AG10803 (cell line): ENCODE measurements at places on chromosomes 12 and 14.

- no peak for DNase-seq
Measured at GRCh38 chr14:63405715-63406114, 87.0 kb upstream of the GPHB5 start.

GRCh38 chr14:49553106-49553505 lies 33.1 kb downstream of the RPS29 start:
- no peak for DNase-seq

- no peak for DNase-seq
Measured at GRCh38 chr14:101118746-101119591, 215.4 kb upstream of the RTL1 start.

- DNase-seq: no peak
Measured at GRCh38 chr14:65373016-65373670, 39.4 kb upstream of the FUT8 start.

- DNase-seq: peak; percentile 76
Measured at GRCh38 chr14:30064454-30064853, 136.8 kb upstream of the PRKD1 start.

GRCh38 chr12:127041985-127042625 lies 1224.9 kb upstream of the TMEM132C start:
- no peak for DNase-seq

- DNase-seq: no peak
Measured at GRCh38 chr14:91545946-91546716, 36.0 kb upstream of the PPP4R3A start.

DNA sequence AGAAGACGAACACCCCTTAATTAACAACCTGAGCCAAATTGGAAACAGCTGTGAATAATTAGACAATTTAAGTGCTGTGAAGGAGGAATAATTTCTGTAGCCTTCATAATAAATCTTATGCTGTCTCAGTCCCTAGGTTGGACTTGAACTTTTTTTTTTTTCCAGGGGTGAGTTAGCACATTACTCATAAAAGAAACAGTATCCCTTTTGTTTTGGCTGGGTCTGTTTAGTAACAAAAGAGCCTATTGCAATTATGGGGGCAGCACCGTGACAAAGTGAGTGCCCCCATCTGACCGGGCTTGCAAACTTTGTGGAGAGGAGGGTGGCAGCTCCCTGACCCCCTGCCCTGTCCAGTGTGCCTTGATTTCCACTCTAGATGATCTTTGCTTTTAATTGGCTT lies 167.4 kb downstream of the DICER1 start:
- no peak for DNase-seq

DNA sequence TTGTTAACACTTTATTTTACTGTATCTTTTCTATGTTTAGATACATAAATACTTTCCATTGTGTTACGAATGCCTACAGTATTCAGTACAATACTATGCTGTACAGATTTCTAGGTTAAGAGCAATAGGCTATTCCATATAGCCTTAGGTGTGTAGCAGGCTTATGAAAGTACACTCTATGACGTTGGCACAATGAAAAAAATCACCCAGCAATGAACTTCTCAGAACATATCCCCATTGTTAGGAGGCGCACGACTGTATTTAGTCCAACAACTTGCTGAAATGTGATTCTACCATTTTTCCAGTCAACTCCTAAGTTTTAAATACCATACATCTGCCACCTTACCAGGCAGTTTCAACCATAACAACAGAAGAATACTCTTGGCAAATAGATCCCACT lies 1.8 kb downstream of the PARP11 start:
- no peak for DNase-seq

DNA sequence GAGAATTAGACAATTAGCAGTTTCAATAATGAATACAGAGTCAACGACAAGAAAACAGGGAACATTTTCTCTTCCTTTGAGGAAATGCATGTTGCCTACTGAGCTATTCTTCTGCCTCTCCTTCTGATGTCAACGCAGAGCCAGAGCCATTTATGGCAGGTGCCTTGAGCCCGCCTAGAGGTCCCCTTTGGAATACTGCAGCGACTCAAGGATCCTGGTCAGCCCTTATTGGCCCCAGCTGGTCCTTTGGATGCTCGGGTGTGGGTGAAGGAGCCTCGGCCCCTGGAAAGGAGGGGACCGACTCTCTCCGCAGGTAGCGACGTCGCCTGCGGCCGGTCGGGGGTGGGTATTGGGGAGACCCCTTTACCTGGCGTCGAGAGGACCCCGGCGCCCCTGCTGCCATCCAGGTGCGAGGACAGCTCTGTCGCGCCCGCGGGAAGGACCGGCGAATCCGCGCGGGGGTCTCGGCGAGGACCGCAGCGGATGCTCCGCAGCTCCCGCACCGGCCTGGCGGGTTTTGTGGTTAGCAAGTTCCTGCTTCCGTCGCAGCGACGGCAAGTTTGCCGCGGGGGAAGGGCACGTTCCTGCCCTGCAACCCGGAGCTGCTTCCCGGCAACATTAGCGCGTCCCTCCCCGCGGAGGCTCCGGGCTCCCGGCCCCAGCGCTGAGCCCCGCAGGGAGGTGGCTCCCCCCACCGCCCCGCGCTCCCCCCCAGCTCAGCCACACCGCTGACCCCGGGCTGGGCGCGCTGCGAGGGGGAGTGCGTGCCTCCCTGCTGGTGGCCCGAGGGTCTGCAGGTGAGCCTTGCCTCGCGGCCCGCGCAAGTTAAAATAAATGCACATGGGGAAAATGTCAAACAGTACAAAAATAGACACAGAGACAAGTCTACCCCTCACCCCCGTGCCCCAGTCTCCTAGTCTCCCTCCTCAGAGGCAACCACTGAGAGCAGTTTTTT lies at the start of gene MANSC1:
Gene MANSC1, minus strand, starts transcription at position 532 of the 955 bp plus-strand sequence. CDS start 6,928 bp downstream, outside the sequence.
- DNase-seq: peak; percentile 29

DNA sequence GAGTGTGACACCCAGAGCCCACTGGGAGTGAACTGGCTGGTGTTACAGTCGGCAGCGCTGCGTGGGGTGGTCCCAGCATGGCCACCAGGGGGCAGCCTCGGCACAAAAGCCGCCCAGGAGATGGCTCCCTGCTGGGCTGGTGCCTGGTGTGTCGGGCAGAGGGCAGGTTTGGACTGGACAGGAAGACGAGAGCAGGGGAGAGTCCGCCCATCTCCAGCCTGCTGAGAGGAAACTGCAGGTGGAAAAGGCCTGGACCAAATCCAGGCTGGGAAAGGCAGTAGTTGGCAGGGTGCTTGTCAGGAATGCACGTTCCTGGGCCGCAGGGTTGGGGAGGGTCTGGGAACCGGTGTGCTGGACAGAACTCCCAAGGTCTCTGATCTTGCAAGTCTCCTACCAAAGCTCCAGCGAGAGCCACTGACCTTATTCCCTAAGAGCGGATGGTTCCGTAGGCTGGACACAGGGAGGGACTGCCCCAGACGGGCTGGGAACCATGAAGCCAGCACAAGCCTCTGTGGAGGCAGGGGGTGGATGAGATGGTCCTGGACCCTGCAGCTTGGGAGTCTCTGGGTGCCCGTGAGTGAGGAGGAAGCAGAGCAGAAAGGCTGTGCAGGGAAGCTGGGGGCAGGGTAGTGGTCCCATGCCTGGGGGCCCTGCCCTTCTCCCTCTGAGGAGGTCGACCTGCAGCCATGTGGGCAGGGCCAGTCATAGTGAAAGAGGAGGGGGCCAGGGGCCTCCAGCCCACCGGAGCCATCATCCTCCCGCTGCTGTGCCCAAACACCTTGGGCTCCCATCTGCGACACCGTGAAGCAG lies 1.8 kb downstream of the AHNAK2 start:
- DNase-seq: peak; percentile 73

GRCh38 chr12:80512781-80513180 lies 68.7 kb downstream of the PTPRQ start:
- no peak for DNase-seq

GRCh38 chr12:101327051-101327450 lies 47.1 kb downstream of the UTP20 start:
- no peak for DNase-seq

DNA sequence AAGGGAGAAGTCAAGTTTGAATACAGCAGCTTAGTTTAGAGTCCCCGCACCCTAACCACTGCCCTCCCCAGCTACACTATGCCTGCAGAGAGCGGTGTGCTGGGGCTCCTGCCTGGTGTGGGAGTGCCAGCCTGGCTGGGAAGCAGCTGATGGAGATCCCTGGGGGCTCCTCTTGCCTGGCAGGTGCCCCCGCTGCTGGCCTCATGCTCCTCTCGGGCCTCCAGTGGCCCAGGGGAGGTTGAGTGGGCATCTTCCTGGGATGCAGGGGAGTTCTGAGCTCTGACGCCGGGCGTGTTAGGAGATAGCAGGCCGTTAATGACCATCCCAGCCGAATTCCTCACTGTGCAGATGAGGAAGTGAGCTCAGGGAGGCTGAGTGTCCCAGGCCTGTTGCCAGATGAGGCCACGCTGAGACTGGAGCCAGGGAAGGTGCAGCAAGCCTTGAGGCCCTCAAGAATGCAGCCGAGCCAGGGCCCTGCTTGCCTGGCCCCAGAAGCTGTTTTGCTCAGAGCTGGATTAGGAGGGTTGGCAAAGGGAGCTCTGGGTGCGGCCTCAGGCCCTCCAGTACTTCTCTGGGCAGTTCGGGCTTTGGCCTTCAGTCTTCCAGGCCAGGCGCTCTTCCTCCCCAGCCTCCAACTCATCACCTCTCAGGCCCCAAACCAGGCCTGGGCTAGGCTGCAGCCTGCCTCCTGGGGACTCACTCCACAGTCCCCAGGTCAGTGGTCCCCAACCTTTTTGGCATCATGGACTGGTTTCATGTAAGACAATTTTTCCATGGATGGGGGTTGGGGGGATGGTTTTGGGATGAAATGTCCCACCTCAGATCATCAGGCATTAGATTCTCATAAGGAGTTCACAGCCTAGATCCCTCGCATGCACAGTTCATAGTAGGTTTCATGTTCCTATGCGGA lies 6.6 kb upstream of the CYP46A1 start:
- DNase-seq: peak; percentile 13

- peak; percentile 77 for DNase-seq
Measured at GRCh38 chr14:22819151-22819988, 4.1 kb upstream of the SLC7A7 start.

- no peak for DNase-seq
Measured at GRCh38 chr12:6775185-6776174, 3.2 kb downstream of the LAG3 start.

DNA sequence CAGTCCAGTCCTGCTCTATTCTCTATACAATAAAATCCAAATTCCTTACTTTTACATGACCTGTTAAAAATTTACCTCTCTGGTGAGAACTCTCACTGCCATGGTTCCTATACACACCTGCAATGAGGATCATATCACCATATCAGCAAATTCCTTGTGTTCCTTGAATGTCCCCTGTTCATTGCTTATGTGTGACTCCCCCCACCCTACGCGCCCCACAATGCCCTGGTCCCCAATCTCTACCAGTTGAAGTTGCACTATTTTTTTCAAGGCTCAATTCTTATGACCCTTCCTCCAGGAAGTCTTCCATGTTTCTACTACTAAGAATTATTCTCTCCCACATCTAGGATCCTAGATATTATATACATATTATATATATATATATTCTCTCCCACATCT lies 82.2 kb upstream of the NEDD1 start:
- DNase-seq: no peak

- no peak for DNase-seq
Measured at GRCh38 chr14:68854421-68854820, 61.6 kb upstream of the ZFP36L1 start.

- no peak for DNase-seq
Measured at GRCh38 chr12:55696141-55696540, 11.6 kb downstream of the ITGA7 start.

- peak; percentile 34 for DNase-seq
Measured at GRCh38 chr12:70190262-70191010, 52.8 kb upstream of the CNOT2 start.

- DNase-seq: no peak
Measured at GRCh38 chr14:28142400-28143015, 624.1 kb upstream of the FOXG1 start.

- DNase-seq: no peak
Measured at GRCh38 chr14:20384321-20384720, 29.0 kb downstream of the TEP1 start.

DNA sequence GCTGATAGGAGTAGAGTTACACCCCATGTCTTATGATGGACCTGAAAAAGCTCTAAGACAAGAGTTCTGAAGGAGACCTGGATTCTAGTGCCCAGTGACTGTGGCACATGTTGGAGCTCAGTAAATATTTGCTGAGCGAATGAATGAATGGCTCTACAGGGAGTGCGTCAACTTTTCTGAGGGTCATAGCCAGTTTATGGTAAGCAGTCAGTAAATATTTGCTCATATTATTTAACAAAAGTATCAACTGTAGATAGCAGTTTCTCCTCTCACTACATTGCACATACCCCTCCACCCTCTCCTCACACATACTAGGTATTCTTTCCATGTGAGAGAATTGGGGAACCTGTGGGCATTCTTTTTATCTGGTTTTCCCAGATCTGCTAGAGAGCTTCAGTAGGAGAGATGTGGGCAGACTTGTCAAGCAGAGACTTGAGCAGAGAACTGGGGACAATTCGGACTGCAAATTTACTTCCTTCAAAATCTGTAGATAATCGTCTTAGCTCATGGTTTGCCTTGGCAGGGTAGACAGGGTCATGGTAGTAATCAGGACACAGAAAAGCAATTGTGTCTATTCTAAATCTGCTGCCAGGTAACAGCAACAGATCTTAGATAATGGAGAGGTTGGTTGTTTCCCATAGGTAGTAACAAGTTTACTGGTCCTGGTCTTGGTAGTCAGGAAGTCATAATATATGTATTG lies 5.7 kb downstream of the SLC4A8 start:
- no peak for DNase-seq

- DNase-seq: peak; percentile 87
Measured at GRCh38 chr14:75989134-75989533, 3.6 kb downstream of the IFT43 start.

- DNase-seq: peak; percentile 57
Measured at GRCh38 chr12:113424915-113425823, 3.0 kb downstream of the SDSL start.

DNA sequence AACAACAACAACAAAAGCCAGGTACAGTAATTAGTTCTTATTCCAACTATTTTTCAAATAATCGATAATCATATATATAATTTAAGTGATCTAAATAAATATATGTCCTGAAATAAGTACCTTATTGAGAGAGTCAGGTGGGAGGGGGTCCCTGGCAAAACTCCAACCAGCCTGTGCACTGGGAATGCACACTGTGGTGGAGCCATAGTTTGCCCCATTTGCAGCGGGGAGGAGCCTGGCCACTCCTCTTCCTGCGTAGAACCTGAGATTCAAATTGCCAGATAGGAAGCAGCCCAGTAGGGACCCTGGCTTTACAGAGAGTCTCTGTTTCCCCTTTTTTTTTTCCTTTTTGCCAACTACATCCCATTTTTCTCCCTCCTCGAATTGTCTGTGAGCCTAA lies 26.4 kb downstream of the CPNE8 start:
- DNase-seq: no peak

DNA sequence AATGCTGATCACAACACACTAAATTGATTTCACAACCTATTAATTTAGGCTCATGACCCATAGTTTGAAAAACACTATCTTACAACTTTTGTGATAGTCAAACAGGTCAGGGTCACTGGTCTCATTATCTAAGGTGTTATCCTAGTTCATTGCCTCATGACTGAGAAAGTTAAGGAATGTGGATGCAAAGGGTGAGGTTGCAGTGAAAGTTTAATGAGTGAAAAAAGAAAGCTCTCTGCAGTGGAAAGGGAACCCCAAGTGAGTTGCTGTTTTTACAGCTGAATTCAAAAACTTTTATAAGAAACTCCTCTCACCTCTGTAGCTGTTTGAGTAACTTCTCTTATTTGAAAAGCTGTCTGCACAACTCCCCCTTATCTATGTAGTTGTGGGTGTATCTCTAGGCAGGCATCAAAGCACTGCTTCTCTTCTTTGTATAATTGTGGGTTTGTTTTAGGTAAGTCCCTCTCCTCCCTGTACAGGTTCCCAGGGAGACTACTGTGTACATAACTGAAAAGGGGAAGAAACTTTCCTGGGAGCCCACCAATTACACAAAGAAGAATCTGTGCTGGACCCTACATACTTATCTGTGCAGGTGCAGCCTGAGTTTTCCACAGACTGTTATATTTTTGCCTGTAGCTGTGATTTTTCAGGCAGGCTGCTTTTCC lies 18.9 kb downstream of the DNAL1 start:
- DNase-seq: no peak
